ENCODE measurements at places on chromosomes 4 and X. TPM values are rescaled to one million over a fixed set of nuclear protein-coding genes. Genes with fewer than 3 reads are reported as not detected.

C4orf50 gene
- total RNA-seq: 0.25 TPM

UGT2B7 gene
- total RNA-seq: not detected

UGT2B11 gene
- not detected for total RNA-seq

VCX gene
- not detected for total RNA-seq

CNKSR2 gene
- total RNA-seq: 14.7 TPM

ASB12 gene
- total RNA-seq: not detected

TKTL2 gene
- total RNA-seq: not detected

CTSO gene
- 26.9 TPM for total RNA-seq

USP26 gene
- total RNA-seq: not detected

JADE3 gene
- total RNA-seq: 8.7 TPM

ESX1 gene
- total RNA-seq: not detected

DNA sequence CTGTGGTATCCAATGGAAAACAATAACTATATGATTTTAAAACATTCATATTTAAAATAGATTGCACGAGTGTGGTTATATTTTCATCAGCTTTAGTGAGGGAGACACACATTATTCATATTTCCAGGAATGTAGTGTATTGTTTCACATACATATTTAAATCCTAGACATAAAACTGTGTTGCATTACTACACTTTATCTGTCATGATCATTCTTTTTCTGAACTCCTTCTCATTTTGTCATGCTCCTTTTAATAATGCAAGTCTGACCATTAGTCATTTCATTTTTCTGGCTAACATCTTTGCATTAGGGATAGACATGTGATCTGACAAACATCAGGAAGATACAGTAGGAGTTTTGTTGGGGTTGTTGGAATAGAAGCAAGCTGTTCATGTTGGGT, 1382.7 kb downstream of the PCDH7 start:
- ATAC-seq: no peak

GRCh38 chr4:6056976-6057766, 38.9 kb upstream of the C4orf50 start:
- ATAC-seq: no peak

- peak; percentile 55 for ATAC-seq
Observed at GRCh38 chrX:68307769-68308168, 125.5 kb downstream of the OPHN1 start.

DNA sequence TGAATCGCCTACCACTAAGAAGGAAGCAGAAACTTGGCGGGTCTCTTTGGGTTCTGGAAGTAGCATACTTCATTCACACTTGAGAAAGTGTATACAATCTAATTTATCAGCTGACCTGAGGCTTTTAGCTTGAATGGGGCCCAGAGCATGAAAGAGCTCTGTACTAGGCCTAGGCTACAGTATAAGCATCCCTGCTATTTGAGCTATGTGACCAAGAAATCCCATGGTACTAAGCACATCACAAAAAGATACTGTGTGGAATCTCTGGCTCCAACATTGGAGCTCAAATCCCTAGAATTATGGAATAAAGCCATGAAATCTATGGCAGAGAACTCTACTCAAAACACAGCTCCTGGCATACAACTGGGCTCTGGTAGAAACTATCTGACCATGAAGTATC, 43.9 kb upstream of the CCDC149 start:
- ATAC-seq: no peak

DNA sequence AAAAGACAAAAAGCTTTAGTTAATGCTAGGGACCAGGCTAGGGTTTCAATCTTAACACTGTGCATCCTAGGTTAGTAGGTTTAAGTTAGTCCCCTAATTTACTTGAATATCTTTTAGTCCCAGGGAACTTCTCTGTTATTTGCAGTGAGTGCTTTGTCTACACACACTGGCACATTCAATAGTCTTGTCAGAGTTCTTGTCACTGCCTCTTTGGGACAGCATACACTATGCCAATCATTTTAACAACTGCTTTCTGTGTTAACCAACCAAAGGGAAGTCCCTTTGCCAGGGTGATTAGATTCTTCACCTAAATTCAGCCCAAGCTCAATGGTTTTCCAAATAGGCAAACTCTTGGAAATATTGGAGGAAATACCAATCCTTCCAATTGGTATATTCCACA, 221.8 kb upstream of the IGFBP7 start:
- ATAC-seq: no peak

DNA sequence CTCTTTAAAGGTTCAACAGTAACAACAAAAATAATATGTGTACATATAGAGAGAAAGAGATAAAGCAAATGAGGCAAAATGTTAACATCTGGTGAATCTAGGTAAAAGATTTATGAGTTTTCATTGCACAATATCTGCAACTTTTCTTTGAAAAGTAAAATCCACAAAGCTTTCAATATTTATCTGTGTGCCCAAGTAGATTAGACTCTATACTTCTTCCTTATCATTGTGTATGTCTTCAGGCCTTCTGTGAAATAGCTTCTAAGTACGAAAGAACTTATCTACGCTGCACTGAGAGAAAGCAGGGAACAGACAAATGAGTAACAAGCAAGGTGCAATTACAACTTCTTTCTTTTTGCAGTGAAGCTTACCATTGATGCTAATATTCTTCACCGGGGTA, 81.6 kb downstream of the NPNT start:
- ATAC-seq: no peak

- no peak for ATAC-seq
Observed at GRCh38 chr4:84070289-84070688, 428.8 kb downstream of the NKX6-1 start.

DNA sequence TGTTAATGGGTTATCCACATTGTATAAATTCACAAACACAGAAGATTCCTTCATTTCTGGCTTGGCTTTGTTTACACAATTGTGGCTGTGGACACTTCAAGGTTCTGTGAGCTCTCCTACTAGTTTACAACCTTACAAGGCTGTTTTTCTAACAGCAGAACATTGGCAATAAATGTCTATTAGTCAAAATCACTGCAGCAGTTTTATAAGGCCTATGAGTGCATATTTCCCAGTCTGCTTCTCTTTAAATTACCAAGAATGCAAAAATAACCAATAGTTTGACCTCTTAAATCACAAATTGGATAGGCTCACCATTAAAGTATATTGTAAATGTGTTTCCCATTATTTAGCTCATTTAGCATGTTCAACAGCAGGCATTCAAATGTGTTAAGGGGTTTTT, 239.2 kb downstream of the DKK2 start:
- no peak for ATAC-seq

GRCh38 chr4:20284990-20285389, 33.3 kb downstream of the SLIT2 start:
- no peak for ATAC-seq

DNA sequence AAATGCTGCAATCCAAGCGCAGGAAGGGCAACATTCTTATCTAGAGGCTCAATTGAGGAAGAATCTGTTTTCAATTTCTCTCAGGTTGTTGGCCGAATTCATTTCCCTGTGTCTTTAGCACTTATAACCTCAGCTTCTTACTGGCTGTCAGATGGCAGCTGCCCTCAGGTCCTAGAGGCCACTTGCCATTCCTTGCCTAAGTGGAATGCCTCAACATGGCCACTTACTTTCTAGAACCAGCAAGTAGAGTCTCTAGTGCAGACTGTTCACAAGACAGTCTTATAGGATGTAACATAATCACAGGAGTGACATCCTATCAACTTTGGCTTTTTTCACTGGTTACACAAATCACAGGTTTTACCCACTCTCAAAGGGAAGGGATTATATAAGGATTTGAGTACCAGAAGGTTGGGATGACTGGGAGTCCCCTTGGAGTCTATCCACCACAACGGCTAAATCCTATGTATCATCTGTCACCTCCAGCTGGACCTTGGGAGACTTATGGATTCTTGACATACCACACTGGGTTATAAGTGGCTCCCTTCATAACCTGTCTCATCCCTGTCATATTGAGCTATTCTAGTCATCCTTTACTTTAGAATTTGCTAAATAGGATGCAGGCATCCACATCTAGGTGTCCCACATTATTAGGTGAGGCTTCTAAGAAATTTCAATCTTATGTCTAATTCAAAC, 297.9 kb upstream of the CTSO start:
- ATAC-seq: no peak

DNA sequence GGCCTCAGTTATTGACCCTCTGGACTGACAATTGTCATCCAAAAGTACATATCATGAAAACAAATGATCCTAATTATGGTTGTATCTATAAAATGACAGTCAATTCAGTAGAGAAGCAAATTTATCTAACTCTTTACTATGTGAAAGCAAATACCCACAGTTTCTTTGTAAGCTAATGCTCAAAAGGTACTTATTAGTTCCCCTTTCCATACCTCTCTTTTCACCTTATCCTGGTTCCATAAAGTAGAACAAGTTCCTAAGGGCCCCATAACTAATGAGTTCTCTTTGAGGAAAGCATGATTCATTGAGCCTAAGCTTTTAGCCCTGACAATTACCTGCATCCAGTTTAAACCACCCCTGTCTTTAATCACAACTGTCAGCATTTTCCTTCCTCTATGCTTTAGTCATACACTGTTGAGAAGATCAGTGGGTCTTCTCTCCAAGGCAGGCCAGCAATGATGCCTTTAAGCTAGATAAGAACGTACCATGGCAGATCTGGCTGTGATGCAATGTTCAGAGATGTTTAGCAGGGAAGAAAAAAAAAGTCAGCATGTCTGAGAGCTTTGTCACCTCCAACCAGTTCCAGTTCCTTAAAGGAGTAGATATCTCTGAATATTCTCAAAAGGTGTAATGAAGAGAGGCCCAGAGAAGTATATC, 179.7 kb upstream of the RASGEF1B start:
- ATAC-seq: no peak

DNA sequence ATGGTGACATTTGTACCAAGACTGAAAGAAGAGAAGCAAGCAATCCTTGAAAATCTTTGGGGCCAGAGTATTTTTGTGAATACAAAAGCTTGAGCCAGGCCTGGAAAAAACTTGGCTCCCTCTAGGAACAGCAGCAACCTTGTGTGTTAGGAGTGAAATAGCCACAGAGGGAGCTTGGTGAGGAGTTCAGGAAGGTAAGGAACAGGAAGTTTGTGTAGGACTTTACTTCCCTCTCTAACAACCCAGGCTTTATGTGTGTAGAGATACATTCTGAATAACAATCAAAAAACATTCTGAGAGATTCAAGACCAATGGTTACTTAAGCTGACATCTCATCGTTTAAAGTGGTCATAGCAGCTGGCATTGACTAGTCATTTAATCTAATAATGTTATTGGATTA, 668.5 kb downstream of the PCDH18 start:
- ATAC-seq: no peak

DNA sequence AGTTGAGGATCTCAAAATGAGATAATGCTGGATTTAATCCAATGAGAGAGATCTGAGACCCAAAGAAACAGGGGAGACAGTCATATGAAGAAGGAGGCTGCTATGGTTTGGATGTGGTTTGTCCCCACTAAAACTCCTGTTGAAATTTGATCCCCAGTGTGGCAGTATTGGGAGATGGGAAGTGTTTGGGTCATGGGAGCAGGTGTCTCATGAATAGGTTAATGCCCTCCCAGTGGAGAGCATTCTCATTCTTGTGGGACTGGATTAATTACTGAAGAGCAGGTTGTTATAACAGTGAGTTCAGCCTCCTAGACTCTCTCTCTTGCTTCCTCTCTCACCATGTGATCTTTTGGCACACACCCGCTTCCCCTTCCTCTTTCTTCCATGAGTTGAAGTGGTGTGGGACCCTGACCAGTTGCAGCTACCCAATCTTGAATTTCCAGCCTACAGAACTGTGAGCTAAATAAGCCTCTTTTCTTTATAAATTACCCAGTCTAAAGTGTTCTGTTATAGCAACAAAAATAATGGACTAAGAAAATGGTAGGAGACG, 70.3 kb downstream of the PPEF2 start:
- no peak for ATAC-seq

DNA sequence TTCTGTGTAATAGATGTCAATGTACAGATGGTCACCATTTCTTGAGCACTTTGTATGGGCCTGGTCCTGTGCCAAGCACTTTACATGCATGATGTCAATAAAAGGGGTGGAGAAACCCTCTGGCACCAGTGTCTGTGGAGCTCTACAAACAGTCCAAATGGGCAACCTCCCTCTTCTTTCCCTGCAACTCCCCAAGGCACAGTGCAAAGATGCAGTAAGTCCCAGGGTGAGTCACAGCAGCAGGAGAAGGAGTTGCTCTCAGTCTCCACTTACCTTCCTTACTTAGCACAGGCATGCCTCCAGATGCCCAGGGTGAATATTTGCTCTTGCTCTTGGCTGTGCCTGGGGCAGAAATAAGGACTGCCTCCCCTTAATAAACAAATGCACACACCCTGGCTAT, 4.3 kb downstream of the OCIAD2 start:
- no peak for ATAC-seq

DNA sequence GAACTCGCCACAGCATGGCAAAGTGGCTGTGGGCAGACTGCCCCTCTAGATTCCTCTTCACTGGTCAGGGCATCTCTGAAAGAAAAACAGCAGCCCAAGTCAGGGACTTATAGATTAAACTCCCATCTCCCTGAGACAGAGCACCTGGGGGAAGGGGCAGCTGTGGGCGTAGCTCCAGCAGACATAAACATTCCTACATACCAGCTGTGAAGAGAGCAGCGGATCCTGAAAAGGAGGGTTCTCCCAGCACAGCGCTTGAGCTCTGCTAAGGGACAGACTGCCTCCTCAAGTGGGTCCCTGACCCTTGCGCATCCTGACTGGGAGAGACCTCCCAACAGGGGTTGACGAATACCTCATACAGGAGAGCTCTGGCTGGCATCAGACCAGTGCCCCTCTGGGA, 18.8 kb upstream of the ZMAT1 start:
- no peak for ATAC-seq

DNA sequence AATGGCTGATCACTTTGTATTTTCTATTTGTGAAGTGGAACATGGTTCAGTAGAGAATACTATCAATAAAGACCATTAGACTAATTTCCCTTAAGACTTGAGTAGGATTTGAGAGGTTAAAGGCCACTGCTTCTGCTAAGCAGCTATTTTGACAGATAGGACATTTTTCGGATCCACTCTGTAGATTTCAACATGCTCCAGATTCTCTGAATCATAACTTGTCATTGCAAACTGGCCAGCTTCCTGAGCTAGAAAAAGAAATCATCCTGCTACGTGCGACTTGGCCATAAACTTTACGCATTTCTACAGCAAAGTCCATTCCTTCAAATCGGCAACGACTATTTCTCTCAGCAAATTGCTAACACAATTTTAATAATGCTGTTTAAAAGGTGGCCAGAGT, 55.2 kb downstream of the MGST2 start:
- no peak for ATAC-seq

DNA sequence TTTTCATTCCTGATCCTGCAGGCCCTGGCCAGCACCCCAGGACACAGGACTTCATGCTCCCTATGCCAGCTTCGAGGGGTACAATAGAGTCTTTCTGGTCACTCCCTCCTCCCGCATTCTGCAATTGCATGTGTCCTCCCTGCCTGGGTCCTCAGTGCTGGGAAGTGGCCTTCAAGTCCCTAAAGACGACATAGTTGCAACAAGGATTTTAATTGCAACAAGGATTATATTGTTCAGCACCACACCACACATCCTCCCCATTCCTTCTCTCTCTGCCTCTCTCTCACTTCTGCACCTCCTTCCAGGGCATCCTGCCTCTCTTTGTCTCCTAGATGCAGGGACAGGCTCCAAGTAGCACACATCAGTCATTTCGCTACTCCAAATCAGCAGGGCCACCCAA, 25.5 kb downstream of the SCD5 start:
- ATAC-seq: no peak
